GM23338 (cell line): ENCODE measurements at places on chromosomes 6 and 20.
A peak's percentile ranks its signal among the peaks of the same experiment; 100 is the strongest.

- peak; percentile 63 for DNase-seq
Measured at GRCh38 chr6:150928882-150929281, 63.4 kb downstream of the MTHFD1L start.

- DNase-seq: no peak
Measured at GRCh38 chr6:147892476-147892875, 384.0 kb downstream of the SAMD5 start.

- DNase-seq: no peak
Measured at GRCh38 chr20:16387666-16388065, 185.6 kb downstream of the KIF16B start.

DNA sequence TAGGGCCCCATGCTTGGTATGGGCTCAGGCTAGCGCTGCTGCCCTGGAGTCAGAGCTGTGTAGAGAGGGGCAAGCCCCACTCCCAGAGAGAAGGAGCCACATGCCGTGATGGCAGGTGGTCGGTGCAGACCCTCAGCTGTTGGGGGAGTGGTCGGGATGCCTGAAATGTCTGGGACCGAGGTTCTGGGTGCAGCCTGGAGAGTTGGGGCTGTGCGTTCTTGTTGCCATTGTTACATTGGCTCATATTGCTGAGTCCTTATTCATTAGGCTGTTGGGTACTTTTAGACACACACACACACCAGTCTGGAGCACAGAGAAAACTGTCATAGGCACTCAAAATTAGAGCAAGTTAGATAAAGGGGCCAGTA is 83.9 kb downstream of the UNC5CL start:
- DNase-seq: no peak

DNA sequence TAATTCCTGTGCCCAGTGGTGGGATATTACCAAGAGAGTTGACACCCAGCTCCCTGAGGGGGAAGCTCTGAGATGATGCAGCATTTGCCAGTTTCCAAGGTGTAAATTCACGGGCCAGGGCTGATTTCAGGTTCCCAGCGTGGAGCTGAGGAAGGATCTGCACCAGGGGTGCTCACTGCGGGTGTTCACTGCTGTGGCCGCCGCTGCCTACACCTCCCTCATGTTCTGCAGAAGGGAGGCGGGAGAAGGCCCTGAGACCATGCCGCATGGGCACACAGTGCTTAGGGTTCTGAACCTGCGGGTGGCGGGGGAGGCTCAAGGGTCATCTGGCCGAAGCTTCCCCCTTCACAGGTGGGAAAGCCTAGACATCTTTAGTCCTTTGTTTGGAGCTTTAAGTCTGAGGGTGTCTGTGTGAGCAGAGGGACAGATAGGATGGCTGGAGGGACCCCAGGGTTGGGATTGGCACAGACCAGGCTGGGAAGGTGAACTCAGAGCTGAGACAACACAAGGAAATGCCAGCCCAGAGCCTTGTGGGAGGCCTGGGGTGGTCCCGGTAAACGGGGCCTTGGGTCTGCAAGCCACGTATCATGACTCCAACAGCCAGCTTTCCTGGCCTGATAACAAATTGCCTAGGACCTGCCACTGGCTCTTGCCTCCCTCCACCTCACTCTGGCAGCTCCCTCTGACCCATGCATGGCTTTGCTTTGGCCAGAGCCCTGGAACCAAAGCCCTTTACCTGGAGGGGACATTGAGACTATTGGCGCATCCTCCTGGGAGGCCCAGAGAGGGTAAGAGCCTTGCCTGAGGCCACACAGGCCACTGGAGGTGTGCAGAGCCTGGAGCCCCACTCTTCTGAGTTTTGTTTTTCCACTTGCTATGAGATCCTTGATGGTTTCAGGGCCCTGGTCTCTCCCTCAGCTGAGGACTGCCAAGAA is 40.4 kb downstream of the SYNJ2 start:
- no peak for DNase-seq

DNA sequence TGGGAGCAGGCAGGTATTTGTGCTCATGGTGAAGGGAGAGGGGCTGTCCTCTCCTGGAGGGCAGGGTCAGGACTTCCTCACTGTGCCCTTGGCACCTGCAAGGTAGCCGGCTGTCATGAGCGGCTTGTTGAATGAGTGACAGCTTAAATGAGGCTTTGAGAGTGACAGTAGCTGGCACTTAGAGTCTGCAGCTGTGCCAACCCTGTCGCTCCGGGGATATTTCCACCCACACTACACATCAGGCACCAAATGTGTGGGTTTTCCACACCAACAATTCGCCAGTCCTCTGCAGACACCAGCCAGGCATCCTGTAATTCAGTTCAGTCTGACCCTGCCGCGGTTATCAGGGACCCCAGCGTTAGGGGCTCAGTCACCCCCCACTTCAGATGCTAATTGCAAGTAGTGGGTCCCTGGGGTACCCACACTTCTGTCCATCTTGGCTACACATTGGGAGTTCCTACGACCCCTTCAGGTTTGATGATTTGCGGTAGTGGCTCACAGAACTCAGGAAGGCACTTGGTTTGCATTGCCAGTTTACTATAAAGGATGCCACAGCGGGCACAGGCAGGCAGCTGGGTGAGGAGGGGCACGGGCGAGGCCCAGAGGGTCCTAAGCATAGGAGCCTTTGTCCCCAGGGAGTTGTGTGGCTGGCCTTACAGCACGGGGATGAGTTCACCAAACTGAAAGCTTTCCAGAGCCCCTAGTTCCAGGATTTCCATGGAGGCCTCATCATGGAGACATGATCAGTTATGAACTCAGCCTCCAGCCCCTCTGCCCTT is 9.1 kb downstream of the MTG2 start:
- no peak for DNase-seq
